Brain microvascular endothelial cell (primary cell): ENCODE measurements at places on chromosomes 11 and 22.
A peak's percentile ranks its signal among the peaks of the same experiment; 100 is the strongest.

DNA sequence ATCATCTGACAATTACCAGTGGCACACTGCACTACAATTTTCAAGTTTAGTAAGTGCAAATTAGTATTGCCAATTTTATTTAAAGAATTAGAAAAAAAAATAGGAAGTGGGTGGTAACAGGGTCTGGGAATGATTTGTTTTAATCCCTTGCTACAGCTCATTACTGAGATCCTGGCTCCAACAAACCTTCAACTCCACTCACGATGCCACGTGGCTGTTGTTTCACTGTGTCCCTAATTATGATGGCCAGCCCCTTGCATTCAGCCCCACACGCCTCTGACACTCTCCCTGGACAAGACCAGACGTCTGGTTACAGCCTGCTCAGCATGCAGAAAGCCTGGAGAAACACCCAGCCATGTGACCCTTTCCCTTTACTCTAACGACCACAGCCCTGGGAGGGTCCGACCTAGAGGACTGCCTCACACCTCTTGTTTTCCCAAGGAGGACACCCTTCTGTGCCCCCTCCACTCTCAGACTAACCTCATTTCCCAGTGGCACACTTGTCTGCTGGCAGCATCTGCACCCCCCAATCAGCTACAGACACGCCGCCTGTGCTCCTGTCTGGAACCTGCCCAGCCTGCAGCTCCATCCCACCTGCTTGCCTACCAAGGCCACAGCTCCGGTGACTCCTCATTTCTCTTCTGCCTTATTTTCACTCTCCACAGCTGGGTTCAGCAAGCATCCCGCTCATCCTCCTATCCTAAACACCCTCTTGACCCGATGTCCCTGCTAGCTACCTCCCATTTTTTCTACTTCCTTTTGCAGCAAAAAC lies 18.5 kb upstream of the SLC25A1 start:
- DNase-seq = no peak

DNA sequence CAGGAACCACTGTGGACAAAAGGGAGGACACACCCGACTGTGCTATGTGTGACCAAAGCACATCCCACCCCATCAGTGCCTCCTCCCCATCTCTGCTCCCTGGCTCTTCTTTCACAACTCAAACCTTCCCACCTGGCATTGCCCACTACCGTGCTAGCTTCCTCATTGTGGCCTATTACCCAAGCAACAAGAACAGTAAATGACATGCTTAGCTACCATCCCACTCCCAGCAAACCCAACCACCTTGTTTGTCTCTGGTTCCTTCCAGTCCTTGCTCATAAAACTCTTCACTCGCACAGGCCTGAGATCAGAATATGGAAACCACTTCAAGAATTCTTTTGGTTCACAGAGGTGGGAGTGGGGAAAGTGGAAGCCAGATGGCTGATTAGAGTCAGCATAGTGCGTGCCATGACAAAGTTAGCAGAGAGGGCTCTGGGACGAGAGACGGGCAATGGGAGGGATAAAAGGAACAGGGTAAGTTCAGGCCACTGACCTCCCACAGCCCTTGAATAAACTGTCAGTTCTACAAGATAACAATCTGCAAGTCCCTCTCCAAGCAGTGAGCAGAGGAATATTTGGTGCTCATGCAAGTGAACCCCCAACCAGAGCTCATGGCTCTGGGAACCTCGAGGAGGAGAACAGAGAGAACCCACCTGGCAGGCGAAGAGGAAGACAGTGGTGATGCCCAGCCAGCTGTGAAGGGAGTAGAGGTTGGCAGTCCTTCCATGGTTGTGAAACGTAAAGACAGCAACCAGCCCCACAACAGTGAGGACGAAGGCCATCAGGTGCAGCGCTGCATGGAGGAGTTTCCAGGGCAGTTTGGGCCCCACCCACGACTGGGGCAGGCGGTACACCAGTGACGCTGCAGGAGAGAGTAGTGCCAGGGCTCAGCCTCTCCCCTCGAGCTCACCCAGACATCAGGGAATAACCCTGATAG lies 8.3 kb downstream of the CYB561A3 start:
- DNase-seq = no peak

GRCh38 chr11:108142304-108142703 lies 20.9 kb downstream of the ACAT1 start:
- no peak for DNase-seq

DNA sequence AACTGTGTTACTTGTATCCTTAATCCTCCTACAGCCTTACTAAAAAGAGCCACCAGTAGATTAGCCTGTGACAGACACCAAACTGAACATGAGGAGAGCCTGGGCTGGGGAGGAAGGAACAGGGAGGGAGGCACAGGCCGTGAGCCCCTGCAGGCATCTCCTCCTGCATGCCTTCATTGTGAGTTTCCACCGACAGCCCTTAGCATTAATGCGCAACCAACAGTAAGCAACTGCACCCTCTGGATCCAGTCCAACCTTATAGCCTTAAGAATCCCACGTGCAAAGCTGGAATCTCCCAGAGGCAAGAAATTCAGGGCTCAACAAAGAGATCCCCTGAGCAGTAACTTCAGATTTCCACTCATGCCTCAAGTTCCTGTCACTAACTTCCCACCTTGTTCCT lies 84.6 kb downstream of the ETS1 start:
- DNase-seq = peak; percentile 91

DNA sequence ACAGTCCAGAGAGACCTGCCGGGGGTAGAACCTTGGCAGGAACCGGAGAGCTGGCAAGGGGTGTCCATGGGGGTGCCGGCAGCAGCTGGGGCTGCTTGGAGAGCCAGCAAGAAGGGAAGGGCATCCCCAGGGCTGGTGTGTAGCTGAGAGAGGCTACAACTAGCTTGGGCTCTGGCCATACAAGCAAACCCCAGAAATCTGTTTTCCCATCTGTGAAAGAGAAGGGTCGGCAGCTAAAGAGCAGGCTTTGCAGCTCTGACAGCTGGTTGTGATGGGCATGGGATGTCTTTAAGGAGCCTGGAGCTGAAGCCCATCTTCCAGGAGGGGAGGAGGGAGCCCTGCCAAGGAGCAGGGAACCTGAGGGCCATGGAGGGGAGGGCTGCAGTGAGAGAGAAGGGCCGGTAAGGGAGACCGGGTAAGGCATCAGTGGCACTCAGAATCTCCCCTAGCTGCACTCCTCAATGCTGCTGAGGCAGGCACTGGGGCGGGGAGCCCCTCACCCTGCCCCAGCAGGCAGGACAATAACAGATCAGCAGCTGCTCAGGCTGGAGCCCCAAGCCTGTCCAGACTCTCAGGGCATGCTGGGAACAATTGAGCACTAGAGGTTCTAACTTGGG lies 3.9 kb downstream of the CHST1 start:
- DNase-seq = no peak

DNA sequence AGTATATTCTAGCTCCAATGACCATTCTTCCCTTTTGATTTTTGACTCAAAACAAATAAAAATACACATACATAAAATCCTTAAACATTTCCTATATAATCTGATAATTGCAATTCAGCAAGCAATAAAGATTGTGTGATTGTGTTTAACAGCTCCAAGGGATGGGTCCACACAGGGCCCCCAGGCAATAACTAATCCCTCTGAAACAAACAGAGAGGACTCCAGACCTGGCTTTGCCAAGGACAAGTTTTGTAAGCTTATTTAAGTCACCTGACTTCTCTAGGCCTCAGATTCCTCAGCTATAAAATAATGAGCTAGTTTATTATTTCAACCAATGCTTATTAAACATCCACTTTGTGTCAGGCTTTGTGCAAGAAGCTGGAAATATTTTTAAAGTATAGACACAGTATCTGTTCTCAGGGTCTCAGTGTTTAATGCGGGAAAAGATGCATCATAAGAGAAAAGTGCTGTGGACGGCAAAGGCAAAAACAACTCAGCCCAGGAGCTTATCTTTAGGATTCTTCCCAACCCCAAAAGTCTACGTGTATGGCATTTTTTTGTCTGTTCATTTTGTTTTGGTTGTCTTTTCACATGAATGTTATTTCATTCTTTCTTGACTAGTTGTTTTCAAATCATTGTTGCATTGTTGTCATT lies 20.1 kb downstream of the FZD4 start:
- no peak for DNase-seq

- no peak for DNase-seq
These were observed 225.4 kb upstream of the CHORDC1 start for GRCh38 chr11:90448256-90448655.

- no peak for DNase-seq
These were observed 32.6 kb upstream of the GNAZ start for GRCh38 chr22:23037429-23038333.

GRCh38 chr11:76630600-76631281 lies 39.8 kb downstream of the LRRC32 start:
- DNase-seq = no peak

GRCh38 chr11:128735935-128736605 lies 42.2 kb downstream of the FLI1 start:
- no peak for DNase-seq

- no peak for DNase-seq
These were observed 806 bp upstream of the SAAL1 start for GRCh38 chr11:18106688-18107087.

DNA sequence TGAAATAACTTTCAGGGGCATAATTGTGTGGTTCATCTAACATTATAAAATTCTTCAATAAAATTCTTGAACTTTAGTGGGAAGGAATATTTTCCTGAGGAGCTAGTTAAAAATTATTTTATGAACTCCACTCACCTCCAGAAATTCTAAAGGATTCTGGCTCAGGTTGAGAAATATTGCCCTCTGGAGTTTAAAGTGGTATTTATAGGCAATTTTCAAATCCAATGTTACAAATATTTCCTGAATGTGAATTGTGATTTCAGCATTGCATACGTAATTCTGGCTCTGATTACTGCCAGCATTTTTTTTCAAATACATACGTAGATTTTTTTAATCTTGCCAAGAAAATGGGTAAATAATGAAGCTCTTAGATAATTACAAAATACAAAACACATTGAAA lies 598.2 kb upstream of the ANO3 start:
- DNase-seq = no peak

DNA sequence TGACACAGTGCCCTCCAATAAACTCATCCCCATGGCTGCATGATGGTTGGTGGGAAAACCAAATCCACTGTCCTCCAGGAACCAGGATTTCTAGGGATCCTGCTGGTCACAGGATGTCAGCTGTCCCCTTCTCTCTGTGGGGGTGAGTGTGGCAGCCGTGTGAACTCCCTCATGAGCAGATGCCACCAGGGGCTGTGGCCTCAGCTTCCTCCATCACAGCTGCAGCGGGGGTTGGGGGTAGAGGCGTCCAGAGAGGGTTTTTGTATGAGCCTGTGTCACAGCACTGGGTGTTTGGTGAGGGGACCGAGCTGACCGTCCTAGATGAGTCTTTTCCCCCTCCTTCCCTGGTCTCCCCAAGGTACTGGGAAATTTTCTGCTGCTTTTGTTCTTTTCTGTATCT lies 26.4 kb downstream of the IGLL5 start:
- no peak for DNase-seq

GRCh38 chr11:72100462-72100861 lies 2.6 kb downstream of the LAMTOR1 start:
- DNase-seq = no peak

GRCh38 chr11:37571246-37571645 lies 973.2 kb upstream of the RAG2 start:
- no peak for DNase-seq

- DNase-seq = no peak
These were observed 3.8 kb upstream of the MFRP start for GRCh38 chr11:119350302-119350701.

- no peak for DNase-seq
These were observed 473.8 kb upstream of the API5 start for GRCh38 chr11:42837994-42838393.

GRCh38 chr22:40406063-40406890 lies 35.9 kb downstream of the SGSM3 start:
- no peak for DNase-seq

DNA sequence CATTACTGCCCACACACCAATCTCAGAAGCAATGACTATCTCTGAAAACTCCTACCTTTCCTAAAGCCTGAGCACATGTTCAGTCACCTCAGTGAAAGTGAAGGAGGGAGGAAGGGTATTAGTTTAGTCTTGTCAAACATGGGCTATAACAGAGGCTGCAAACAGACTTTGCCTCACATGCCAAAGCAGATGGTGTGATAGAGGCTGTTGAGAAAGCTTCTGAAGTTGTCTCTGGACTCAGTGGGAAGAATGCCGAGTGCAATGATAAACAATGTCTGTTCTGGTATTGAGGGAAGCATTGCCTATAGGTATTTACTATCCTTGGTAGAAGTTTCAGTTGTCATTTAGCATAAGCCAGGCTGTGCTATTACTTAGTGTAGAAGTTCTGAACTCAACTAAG lies 314.5 kb upstream of the CCDC90B start:
- no peak for DNase-seq

- peak; percentile 87 for DNase-seq
These were observed 1.1 kb downstream of the CDC42EP1 start for GRCh38 chr22:37561212-37562048.

DNA sequence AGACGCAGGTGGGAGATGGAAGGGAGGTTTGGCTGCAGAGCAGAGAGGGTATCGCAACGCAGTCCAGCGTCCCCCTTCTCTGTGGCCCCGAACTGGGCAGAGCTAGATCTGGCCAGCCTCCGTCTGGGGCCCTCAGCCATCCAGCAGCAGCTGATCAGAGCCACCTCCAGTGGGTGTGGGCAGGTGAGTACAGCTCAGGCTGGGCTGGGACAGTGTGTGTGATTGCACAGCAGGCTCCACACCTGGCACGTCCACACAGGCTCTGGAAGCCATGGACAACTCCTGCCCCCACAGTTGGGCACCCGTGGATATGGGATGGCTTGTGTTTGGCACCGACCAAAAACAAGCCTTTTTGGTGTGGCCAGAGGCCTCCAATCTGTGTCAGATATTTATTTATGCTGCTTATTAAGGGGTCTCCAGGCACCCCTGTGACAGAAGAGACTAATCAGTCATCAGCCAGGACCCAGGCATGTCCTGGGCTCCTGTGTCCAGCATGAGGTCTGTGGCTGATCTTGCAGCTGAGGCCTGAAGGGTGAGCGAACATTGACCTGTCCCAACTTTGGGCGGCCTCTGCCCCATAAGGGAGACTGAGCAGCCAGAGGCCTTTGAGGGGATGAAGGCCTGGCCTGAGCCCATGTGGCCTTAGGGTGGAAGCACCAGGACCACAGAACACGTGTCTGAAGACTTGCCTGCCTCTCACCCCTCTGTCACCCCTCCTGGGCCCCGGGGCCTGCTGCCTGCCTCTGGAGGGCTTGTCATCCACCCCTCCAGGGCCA lies 18.6 kb downstream of the POLR3H start:
- DNase-seq = no peak

DNA sequence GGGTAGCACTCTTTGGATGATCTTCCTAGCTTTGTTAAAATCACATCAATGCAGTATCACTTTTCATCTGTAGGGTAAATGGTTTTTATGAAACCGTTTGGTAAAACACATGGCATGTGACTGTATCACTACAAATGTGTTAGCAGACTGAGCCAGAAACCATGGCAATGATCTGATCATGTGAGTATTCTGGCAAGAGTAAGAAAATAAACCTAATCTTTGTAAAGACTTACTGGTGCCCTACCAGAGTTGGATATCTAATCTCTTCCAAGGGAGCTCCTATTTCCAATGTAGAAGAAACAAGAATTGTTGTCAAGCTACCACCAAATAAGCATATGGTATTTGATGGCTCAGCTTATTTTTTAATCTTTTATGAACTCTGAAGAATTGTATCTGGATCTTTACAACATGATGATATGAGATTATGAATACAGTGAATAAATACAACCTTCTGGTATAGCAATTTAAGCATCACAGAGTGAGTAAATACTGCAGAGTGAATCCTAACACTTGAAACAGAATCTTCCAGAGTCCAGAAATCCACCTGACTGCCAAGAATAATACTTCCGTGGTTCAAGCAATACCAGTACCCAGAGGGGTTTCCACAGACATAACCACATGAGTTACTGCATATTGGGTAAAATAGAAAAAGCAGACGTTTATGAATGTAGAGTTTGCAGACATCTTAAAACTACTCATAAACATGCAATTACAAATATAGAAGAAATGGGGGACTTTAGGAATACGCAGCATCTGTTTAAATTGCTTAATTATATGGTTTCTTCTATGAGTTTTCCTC lies 238.8 kb downstream of the TTC28 start:
- DNase-seq = peak; percentile 24
